Spinal cord (tissue), 10 donors: ENCODE measurements at places on chromosomes 2 and 18.

- DNase-seq = no peak
Observed at GRCh38 chr18:41969881-41970280, 14.8 kb downstream of the PIK3C3 start.

DNA sequence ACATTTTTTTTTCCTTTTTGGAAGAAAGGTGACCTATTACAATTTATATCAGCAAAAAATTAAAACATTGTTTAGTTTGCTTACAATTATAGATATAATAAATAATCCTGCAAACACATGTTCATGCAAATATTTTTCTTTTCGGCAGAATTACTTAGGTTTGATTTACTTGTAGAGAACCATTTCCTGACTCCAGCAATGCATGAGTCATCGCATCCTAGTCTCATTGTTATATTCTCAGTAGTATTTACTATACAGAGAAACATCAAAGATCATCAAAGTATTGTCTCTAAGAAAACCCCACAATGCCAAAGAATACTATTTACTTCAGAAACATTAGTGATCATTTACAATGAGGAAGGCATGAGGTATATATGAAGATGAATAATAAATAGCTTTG lies 40.4 kb upstream of the MTIF2 start:
- no peak for DNase-seq

GRCh38 chr2:149670086-149670485 lies 82.5 kb upstream of the MMADHC start:
- no peak for DNase-seq

DNA sequence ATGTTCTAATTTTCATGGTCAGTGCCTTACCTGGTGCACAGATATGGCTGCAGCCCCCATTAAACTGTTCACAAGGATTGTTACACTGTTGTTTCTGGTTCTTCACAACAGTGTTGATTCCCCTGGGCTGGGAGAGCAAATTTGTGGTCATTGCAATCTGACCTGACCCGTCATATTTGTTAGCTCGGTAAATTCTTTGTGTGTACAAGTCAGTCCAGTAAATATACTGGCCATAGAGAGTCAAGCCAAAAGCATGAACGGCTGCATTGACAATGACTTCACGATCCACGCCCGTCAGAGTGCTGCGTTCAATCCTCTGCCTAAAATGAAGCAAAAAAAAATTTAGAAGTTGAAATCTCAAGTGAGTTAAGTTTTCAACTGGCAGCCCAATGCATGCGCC lies 134.6 kb downstream of the DHRS9 start:
- DNase-seq = no peak

DNA sequence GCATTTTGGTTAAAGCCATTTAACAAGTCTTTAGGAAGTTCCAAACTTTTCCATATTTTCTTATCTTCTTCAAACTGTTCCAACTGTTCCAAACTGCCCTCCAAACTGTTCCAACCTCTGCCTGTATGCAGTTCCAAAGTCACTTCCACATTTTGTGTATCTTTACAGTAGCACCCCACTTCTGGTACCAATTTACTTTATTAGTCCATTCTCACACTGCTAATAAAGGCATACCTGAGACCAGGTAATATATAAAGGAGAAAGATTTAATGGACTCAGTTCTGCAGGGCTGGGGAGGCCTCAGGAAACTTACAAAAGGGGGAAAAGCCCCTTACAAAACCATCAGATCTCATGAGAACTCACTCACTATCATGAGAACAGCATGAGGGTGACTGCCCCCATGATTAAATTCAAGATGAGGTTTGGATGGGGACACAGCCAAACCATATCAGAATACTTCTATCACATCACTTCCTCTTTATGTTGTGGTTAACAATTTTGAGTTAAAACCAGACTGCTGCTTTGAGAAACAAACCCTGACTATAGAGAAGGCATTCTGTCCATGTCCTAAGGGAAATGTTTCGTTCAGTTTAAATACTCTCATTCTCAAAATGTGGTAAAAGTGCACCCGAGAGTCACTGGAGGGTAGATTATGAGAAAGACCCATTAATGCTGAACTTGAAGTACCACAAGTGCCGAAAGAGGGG lies 11.0 kb downstream of the IL18R1 start:
- no peak for DNase-seq

DNA sequence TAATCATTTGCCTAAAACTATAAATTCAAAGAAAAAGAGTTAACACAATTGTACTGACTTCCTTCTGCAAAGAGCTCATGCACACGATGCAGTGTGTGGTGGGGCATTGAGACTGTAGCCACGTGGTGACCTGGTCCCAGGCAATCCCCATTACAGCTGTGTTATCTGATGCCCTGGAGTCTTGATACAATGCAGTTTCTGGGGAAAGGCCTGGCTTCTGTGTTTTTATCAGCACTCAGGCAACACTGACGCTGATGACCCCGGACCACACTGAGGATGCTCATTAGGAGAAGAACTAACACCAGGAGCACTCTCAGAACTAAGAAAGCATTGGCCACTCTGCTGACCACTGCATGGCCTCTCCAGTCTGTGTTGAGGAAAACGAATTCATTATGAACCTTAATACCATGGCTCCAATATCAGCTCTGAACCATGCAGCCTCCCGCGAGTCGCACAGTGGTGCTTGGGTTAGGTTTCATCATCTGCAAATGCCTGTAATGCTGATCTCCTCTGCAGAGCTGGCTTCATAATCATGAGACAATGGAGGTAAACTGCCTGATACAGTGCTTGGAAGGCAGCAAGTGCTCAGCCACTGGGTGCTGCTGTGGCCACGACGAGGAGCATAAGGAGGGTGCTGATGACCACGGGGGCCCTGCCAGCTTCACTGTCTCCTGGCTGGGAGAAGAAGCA lies 218.5 kb downstream of the MYT1L start:
- DNase-seq = no peak
